ENCODE measurements at places on chromosomes 3 and 15. TPM values are rescaled to one million over a fixed set of nuclear protein-coding genes. Genes with fewer than 3 reads are reported as not detected.

COLQ gene
- total RNA-seq = 24.8 TPM

STRIT1 gene
- not detected for total RNA-seq

ELP6 gene
- total RNA-seq = 26.7 TPM

PLCB2 gene
- 1.4 TPM for total RNA-seq

WDR93 gene
- total RNA-seq = not detected

SLC33A1 gene
- 31.6 TPM for total RNA-seq

HMCES gene
- total RNA-seq = 16.1 TPM

Data from myocyte (in vitro differentiated cells).